ENCODE measurements at places on chromosomes 4 and X.

DNA sequence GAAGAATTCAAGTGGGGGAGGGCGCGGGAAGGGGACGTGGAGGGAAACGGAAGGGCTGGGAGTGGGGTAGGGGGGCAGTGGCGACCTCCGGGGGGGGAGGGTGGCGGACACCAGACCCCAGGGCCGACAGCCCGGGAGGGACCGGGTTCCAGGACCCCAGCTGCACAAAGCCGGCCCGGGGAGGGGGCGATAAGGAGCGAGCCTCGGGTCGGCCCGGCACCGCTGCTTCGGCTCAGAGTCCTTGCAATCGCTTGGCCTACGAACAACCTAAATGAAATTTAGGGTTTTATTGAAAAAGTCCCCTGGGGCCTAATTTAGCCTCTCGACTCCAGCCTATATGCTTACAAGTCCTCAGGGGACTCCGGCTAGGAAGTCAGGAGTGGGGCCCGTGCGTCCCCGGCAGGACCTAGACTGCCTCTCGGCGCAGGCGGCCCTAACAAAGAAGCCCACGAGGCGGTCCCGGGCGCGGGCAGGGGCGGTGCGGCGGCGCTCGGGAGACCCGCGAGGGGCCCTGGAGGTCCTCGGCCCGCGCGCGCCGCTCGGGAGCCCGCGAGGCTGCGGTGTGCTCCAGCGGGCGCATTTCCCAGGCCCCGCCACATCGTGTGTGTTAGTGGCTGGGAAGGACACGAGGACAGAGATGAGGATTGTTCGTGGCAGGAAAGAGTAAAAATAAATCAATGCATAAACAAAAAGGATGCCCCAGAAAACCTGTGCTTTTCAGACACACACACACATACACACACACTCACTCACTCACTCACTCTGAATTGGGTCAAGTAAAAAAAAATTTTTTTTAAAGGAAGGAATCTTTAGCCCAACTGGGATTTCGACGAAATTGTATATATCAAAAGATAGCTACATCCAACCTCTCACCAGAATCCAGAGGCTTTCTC lies 70.0 kb downstream of the MGST2 start:
- DNase-seq, result no peak
- no peaks in the 10 kb centered on the region for H3K36me3 ChIP-seq
- peak overlapping the region; percentile 61 for H3K4me3 ChIP-seq
- H3K27me3 ChIP-seq, result peaks cover 23% of the 10 kb centered on the region

DNA sequence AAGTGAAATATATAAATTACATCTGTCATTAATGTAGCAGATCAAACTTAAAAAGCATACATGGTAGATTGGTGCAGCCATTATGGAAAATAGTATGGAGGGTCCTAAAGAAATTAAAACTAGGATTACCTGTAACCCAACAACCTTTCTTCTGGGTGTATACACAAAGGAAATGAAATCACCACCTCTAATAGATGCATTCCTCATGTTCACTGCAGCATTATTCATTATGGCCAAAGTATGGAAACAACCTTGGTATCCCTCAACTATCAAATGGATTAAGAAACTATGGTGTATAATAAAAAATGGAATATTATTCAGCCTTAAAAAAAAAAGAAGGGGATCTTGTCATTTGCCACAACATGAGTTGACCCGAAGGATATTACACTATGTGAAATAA lies 13.7 kb downstream of the WDFY3 start:
- H3K27ac ChIP-seq, result no peak overlapping the region
- DNase-seq, result no peak
- H3K4me3 ChIP-seq, result no peak overlapping the region

DNA sequence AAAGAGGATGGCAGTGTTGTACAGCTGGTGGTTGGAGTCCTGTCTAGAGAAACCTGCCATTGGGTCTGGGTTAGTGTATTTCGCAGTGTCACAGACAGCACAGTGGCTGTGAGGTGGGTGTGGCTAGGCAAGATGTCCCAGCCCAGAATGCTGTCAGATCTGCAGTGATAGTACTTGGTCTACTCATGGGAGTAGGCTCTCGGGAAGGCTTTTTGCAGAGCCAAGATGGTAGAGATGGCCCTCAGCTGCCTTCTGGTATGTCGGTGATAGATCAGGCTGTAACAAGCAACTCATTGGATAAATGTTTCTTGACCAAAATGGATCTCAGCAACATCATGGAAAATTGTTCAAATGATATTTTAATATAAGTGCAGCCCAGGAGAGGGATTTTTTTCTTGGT lies 84.3 kb upstream of the WDR1 start:
- no peak for DNase-seq
- H3K27ac ChIP-seq, result no peak overlapping the region
- no peaks in the 10 kb centered on the region for H3K4me1 ChIP-seq
- no peaks in the 10 kb centered on the region for H3K36me3 ChIP-seq
- H3K27me3 ChIP-seq, result peaks cover 5% of the 10 kb centered on the region
- no peak overlapping the region for H3K4me3 ChIP-seq

DNA sequence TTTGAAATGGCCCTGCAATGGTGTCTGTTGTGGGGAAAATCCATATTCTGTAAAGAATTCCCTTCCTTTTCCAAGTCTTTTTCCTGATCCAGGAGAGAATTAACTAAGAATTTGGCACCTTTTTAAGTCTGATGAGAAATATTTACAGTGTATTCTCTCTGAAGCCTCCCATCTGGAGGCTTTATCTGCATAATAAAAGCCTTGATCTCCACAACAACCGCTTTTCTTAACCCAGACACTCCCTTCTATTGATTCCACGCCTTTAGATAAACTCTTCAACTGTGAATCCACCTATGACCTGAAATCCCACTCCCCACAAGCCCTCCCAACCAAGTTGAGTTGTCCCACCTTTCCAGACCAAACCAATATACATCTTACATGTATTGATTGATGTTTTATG lies 43.1 kb upstream of the TMPRSS11E start:
- H3K36me3 ChIP-seq, result no peaks in the 10 kb centered on the region
- DNase-seq, result no peak
- peaks cover 2% of the 10 kb centered on the region for H3K4me1 ChIP-seq
- H3K27ac ChIP-seq, result no peak overlapping the region
- H3K27me3 ChIP-seq, result no peaks in the 10 kb centered on the region
- no peak overlapping the region for H3K4me3 ChIP-seq

DNA sequence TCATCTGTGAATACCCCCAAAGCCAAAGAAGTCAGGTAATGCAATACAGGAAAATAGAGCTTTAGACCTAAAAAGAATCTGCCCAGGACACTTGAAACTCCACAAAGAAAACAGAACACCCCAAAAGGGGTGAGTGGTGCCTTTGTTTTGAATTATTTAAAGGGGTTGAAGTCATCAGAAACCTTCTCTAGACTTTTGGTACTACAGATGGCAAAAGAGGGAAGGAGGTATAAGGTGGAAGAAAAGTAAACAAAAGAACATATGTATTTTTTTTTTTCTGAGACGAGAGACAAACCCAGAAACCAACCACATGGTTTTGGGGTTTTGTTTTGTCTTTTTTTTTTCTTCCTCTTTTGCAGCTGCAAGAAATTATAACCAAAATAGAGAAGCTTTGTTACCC lies 1477.8 kb downstream of the C4orf33 start:
- no peaks in the 10 kb centered on the region for H3K4me1 ChIP-seq
- no peak overlapping the region for H3K4me3 ChIP-seq
- H3K36me3 ChIP-seq, result no peaks in the 10 kb centered on the region

DNA sequence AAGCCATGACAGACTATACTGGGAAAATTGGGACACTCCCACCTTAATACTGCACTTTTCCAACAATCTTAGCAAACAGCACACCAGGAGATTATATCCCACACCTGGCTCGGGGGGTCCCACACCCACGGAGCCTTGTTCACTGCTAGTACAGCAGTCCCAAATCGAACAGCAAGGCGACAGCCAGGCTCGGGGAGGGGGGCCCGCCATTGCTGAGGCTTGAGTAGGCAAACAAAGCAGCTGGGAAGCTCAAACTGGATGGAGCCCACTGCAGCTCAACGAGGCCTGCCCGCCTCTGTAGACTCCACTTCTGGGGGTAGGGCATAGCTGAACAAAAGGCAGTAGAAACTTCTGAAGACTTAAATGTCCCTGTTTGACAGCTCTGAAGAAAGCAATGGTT lies 118.3 kb downstream of the MAGEB5 start:
- H3K36me3 ChIP-seq, result no peaks in the 10 kb centered on the region
- no peaks in the 10 kb centered on the region for H3K4me1 ChIP-seq
- no peak for DNase-seq

DNA sequence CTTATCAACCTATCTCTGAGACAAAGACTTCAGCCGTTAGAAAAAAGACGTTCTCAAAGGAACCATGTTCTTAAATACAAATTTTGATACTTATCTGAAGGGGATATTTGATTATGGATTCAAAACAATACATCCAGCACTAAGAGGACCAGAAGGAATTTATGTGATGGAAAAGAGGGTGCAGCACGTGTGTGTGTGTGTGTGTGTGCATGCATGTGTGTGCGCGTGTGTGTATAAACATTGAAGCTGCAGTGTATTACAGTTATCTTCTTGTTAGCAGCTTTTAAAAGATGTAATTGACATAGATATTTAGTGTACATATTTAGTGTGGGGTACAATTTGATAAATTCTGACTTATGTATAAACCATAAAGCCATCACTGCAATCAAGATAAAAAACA lies 44.9 kb downstream of the ANK2 start:
- H3K4me3 ChIP-seq, result no peak overlapping the region
- H3K36me3 ChIP-seq, result no peaks in the 10 kb centered on the region
- no peak for DNase-seq
- peaks cover 2% of the 10 kb centered on the region for H3K27me3 ChIP-seq

DNA sequence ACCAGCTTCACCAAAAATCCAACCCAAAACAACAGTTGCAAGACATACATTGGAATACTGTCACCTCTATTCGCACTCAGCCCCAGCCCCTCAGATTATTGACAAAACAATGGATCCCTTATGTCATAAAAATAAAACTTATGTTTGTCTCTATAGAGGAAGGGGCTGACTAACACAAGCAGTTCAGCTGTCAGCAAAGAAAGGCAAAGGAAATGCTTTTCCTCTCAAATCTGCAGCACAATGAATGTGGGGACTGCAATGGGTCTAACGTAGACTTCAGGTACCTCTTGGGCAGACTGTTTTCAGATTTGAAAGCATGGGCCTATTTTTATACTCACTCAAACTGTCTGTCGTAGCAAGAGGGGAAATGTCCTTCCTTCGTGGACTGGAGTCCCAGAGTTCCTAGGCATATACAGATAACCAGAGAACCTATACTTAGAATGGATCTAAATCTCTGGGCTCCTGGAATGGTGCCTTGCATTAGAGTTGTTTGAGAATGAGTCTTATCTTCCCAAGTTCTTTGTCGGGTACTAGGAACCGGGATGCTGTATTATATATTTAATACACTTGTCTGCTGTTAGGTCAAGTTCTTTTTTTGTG lies 307.7 kb upstream of the DDX53 start:
- no peaks in the 10 kb centered on the region for H3K4me1 ChIP-seq
- H3K27ac ChIP-seq, result no peak overlapping the region
- no peak overlapping the region for H3K4me3 ChIP-seq
- DNase-seq, result no peak

GRCh38 chrX:48786341-48786800 lies at the start of gene GATA1:
GATA1 (plus strand) TSS chrX:48786590; CDS start chrX:48791110, 4,520 bp downstream.
- no peak for DNase-seq
- peaks cover 24% of the 10 kb centered on the region for H3K4me1 ChIP-seq
- H3K36me3 ChIP-seq, result no peaks in the 10 kb centered on the region
- no peak within 1 kb of the TSS for H3K4me3 ChIP-seq

- H3K4me3 ChIP-seq, result no peak overlapping the region
- peaks cover 75% of the 10 kb centered on the region for H3K4me1 ChIP-seq
- H3K27me3 ChIP-seq, result no peaks in the 10 kb centered on the region
- DNase-seq, result no peak
- H3K27ac ChIP-seq, result peak overlapping the region; percentile 13
Measured at GRCh38 chrX:135535077-135535940, 14.8 kb downstream of the INTS6L start.
